OCI-LY7 (cell line): ENCODE measurements at places on chromosomes 2 and 18.

DNA sequence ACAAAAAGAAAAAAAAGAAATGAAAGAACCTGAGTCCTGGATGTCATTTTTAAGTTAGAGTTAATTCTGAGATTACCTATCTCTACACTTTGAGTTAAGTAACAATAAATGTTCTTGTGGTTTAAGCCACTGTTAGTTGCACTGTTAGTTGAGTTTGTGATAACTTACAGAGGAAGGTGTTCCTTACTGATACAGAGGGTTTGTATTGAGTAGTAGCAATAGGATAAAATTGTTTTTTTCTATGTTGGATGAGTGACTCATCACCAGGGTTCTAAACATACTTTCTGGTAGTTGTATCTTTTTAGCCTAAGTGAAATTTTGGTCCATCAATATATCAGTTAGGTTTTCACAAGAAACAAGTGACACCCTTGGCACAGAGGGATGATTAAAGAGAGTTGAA is 4.0 kb upstream of the LCLAT1 start:
- DNase-seq, result no peak

- DNase-seq, result no peak
Measured at GRCh38 chr2:213286161-213286560, 1.9 kb downstream of the SPAG16 start.

GRCh38 chr2:204545861-204546735 is 823 bp downstream of the PARD3B start:
- DNase-seq, result no peak

GRCh38 chr2:135072125-135072997 is 20.3 kb downstream of the RAB3GAP1 start:
- peak; percentile 65 for DNase-seq

GRCh38 chr2:20106746-20107145 is 55.3 kb upstream of the LAPTM4A start:
- DNase-seq, result no peak
